Midbrain (tissue), 1 donor: ENCODE measurements at places on chromosomes 4 and X.

DNA sequence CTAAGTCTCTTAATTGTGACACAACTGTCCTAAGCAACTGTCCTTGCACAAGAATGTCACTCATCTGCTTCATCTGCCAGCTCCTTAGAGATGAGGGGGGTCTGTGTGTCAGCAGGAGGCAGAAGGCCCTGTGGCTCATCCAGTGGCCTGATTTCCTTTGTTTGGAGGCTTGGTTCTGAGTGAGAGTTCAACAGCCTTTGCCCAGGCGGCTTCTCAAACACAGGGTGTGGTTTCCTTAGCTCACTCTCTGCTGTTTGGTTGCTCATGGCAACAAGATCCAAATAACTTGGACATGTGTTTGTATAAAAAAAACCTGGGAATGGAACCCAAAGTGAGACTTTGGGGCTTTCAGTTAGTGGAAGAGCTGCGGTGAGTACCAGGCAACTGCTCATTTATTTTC lies 46.6 kb downstream of the MAP7D3 start:
- DNase-seq, result no peak

GRCh38 chr4:84718699-84719098 lies 135.8 kb downstream of the CDS1 start:
- DNase-seq, result no peak

- DNase-seq, result no peak
Observed at GRCh38 chrX:372856-373640, 13.7 kb downstream of the PPP2R3B start.

DNA sequence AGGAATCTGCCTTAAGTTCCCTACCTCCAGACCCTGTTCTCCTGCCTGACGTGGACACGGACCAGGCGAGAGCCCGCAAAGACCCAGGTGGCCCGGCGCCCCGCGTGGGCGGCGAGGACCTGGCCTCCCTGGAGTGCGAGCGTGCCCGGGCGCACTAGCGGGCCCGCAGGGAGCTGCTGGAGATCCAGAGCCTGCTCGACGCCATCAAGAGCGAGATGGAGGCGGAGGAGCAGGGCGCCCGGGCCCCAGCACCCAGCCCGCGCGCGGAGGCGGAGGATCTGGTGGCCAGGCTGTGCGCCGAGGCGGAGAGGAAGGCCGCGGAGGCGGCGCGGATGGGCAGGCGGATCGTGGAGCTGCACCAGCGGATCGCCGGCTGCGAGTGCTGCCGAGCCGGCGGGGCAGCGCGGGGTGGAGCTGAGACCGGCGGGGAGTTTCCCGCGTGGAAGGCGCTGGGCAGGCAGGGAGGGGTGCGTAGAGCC lies 18.2 kb downstream of the MRFAP1 start:
- DNase-seq, result peak; percentile 4

- peak; percentile 42 for DNase-seq
Observed at GRCh38 chr4:184475096-184475461, 729 bp upstream of the IRF2 start.

DNA sequence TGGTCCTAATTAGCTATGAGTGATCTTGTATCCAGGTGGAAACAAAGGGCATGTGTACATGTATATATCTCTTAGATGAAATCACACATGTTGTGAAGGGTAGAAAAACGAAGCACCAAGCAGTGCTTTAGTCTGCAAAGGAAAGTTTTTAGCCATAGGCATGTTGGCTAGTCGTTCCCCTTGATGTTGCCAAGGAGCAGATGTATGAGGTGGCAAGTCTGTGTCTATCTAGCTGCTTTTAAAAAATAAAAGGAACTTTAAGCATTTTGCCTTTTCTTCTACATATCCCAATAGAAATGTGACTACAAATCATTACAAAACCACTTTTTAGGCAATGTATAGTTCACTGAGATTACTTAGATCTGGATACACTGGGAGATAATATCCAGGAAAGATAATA lies 63.1 kb downstream of the NSUN7 start:
- DNase-seq, result no peak

GRCh38 chrX:9393571-9393970 lies 71.3 kb upstream of the TBL1X start:
- DNase-seq, result no peak
